ENCODE measurements at places on chromosomes 1 and 21. TPM values are rescaled to one million over a fixed set of nuclear protein-coding genes. Genes with fewer than 3 reads are reported as not detected.
A peak's percentile ranks its signal among the peaks of the same experiment; 100 is the strongest.

The SPRR2B gene
- total RNA-seq: not detected

GRCh38 chr1:64437453-64437852 lies 32.5 kb upstream of the CACHD1 start:
- H3K36me3 ChIP-seq: no peaks in the 10 kb centered on the region
- no peak overlapping the region for H3K27ac ChIP-seq
- no peak overlapping the region for H3K4me3 ChIP-seq
- no peak for DNase-seq
- H3K27me3 ChIP-seq: no peaks in the 10 kb centered on the region
- no peaks in the 10 kb centered on the region for H3K4me1 ChIP-seq

DNA sequence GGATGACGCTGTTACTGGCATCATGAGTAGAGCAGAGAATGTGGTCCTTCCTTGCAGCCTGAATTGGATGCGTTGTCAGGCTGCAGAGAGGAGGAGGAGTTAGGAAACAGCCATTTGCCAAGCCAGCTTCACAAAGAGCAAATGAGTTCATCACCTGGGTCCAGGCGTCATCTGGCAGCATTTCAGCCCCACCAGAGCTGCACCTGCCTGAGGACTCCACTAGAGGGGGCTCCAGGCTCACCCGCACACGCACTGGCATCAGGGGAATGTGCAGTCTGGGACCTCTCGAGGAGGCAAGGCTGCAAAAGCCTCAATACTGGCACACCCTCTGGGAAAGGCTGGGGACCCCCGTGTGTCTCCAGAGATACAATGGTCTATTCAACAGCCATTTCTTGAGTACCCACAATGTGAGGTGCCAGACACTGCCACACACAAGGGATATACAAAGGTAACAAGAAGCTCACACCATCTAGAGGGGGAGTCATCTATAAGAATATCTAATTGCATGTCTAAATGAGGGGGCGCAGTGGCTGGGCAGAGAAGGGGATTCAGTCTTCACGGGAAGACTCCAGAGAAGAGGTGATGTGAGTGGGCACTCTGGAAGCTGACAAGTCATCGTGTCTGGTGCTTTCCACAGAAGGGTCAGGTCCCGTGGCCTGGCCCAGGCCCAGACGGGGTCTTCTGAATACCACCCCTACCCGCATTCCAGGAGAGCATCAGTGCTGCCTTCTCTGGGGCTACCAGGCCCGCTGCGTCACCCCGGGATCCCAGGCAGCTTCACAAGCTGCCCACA lies 53.5 kb upstream of the CNTN2 start:
- H3K36me3 ChIP-seq: peaks cover 6% of the 10 kb centered on the region
- H3K4me1 ChIP-seq: no peaks in the 10 kb centered on the region
- no peaks in the 10 kb centered on the region for H3K27me3 ChIP-seq
- no peak overlapping the region for H3K27ac ChIP-seq
- no peak overlapping the region for H3K4me3 ChIP-seq
- DNase-seq: peak; percentile 91

- H3K4me3 ChIP-seq: no peak overlapping the region
- H3K27me3 ChIP-seq: no peaks in the 10 kb centered on the region
- H3K27ac ChIP-seq: no peak overlapping the region
- H3K4me1 ChIP-seq: peaks cover 4% of the 10 kb centered on the region
Observed at GRCh38 chr1:168774241-168774640, 45.2 kb upstream of the DPT start.

DNA sequence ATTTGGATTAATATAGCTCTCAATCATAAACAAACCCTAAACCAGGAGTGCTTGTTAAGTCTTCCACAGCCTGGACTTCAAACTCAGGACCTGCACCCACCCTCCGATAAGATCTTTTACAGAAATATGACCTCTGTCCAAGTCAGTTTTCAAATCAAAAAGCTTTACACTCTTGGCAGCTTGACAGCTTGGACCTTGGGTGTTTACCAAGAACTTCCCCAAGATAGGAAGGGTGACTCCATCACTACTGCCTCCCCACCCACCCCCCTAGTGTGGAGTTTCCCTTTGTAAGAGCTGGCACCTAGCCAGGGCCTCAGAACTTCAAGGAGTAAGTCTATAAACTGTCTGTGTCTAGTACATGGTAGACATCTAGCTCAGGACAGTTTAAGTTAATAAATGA lies 9.6 kb downstream of the BCAR3 start:
- H3K27me3 ChIP-seq: no peaks in the 10 kb centered on the region
- peak overlapping the region; percentile 77 for H3K27ac ChIP-seq
- no peaks in the 10 kb centered on the region for H3K36me3 ChIP-seq
- H3K4me3 ChIP-seq: no peak overlapping the region
- DNase-seq: peak; percentile 86

DNA sequence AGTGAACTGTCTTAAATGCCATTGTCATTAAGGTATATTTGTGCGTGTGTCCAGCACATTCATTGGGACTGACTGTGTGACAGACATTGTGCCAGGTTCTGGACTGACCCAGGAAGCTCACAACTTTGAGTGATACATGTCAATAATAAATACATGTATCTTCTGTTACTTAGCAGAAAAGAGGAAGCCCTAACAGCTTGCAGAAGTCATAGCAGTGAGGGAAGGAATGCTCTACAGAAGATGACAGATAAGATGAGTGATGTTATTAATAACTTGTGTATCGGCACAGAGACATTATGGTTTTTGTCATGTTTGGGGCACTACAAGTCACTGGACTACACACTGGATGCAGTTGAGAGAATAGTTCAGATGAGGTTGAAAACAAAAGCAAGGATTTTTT lies 1.2 kb upstream of the SRSF11 start:
- no peak for DNase-seq
